HT1080 (cell line): ENCODE measurements at places on chromosomes 2 and 18. TPM values are rescaled to one million over a fixed set of nuclear protein-coding genes. Genes with fewer than 3 reads are reported as not detected.

Gene ASTL
- not detected in 2 replicates for total RNA-seq

DNA sequence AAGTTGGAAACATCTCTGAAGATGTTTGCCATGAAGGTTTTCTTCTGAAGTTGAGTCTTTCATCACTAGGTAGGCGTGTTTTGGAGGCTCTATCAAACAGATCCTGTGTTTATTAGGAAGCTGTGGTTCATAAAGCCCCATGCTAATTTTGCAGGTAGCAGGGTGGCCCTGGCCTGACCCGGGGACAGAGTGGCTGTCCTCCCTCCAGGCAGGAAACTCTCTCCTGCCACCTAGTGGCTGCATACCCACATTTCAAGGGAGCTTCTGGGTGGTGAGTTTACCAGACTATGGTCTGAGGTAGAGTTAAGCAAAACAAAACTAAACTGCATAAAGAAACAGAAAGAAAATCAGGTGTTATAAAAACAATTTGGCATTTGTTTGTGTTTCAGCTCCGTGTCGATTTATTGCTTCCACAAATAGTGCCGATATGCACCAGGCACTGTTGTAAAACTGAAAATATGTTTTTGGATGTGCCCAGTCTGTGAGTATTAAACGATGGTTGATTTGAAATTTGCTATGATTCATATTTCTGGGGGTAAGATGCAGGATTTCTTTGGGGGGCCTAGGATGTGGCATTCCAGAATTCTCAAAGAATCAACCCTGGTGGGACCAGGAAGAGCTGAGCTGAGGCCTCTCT is 26.0 kb upstream of the IL37 start:
- DNase-seq = no peak

- DNase-seq = peak; percentile 91
These were observed at the start of the genes MCEE and MPHOSPH10 for GRCh38 chr2:71130152-71130904. MCEE (minus strand) TSS chr2:71130229; CDS start chr2:71130219, 10 bp downstream. MPHOSPH10 (plus strand) TSS chr2:71130634; CDS start chr2:71130666, 32 bp downstream.

Gene TET3
- 3.1 and 4.4 TPM in 2 replicates for total RNA-seq

- no peak for DNase-seq
These were observed 278.3 kb upstream of the CYP26B1 start for GRCh38 chr2:72425996-72426395.

DNA sequence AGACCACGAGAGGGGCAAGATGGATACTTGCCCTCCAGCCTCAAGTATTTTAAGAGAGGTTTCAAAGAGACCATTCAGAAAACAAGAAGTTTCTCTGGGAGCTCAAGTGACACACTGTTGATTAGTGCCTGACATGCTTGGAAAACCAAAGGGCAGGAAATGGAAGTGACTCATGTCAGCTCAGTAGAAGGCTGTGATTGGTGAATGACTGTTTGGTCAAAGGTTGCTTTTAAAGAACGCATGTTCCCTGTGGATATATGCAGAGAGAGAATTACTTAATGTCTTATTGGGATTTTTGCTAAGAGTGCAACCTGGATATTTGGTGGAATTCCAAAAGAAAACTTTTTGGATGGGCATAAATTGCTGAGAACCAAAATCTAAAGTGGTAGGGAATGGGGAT is 549.9 kb downstream of the XIRP2 start:
- DNase-seq = peak; percentile 87

DNA sequence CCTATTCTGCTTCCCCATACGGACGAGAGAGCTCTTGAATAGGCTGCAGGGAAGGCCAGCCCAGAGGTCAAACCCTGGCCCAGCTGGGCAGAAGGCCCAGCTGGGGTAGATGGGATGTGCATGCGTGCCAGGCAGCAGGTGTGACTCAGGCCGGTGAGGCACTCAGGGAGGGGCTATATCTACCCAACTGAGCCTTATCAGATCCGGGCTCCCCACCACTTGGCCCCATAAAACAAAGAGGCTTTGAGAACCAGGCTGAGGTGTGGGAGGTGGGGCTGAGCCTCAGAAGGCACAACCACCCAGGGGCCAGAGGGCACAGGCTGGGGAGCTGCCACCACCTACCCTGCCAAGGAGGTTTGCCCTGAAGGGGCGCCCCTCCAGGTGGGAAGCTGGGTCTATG is 8.0 kb upstream of the CFAP65 start:
- DNase-seq = peak; percentile 45

DNA sequence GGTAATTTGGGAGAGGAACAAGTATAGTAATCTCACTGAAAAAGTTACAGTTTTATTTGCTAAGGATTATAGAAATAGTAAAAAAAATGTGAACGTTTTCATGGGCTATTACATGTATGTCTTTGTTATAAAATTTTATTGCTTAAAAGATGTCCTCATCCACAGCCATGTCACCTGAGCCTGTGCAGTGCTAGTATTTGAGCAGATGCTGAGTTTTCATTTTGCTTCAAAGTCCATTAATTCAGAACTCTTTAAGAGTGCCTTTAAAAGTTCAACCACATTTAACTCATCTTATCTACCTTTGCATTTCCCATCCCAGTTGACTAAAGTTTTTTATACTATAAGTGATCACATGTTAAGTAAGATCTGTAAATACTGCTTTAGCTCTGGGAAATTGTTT is 52.6 kb downstream of the DPP10 start:
- no peak for DNase-seq

GRCh38 chr2:11121823-11122155 is 33.5 kb upstream of the SLC66A3 start:
- DNase-seq = no peak

Gene FIGN
- total RNA-seq = 0.43 and 1.7 TPM in 2 replicates

GRCh38 chr2:239259603-239260298 is 141.1 kb downstream of the HDAC4 start:
- DNase-seq = no peak

GRCh38 chr2:3503046-3503445 is 16.3 kb downstream of the ADI1 start:
- no peak for DNase-seq

Gene GRB14
- 3.8 and 4.6 TPM in 2 replicates for total RNA-seq

Gene ZNF396
- not detected in 2 replicates for total RNA-seq

Gene GAL3ST2
- not detected in 2 replicates for total RNA-seq

DNA sequence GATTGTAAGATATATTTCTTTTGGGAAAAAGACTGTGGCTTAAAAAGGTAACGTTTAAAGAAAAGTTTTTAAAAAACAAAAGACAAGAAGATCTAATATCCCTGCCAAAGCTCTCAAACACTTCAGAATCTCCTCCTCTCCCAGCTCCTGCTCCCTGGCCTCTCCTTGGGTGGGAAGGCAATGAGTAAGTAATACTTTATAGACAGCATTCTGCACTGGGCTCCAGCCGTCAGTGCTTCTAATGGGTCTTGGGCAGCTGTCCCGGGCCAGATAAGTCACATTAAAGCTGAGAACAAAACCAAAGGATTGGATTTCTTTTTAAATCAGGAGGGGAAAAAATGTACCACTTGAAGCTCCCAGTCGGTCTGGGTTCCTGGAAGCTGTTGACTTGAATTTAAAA is 133.7 kb downstream of the ALPK2 start:
- DNase-seq = no peak

DNA sequence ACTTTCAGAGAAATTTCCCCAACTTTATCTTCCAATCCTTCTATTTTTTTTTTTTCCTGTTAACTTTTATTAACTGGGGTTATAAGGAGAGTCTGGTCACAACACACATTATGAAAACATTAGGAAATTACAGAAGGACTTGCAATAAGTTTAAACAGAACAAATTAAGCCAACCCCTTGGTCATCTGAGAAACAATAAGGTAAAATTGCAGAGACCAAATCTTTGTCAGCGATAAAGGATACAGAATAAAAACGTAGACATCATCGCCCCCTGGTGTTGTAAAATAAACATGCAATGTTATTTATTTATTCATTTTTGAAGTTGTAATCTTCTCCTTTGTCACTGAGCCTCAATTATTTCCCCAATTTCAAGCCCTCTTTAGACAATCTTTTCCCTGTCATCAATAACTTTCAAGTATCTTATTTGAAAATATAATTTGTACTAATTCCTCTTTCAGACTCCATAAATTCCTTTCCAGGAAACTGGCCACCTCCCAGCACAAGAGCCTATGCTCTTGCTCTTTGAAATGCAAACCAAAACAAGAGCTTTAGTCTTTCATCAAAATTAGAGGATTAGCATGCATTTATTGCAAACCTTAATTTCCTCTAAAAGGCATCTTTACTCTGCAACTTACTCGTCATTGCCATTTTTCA is 19.5 kb downstream of the G6PC2 start:
- peak; percentile 38 for DNase-seq

Gene GALNT3
- total RNA-seq = 0.50 TPM in 1 of 2 replicates, not detected in the other

- peak; percentile 100 for DNase-seq
These were observed 72.4 kb upstream of the YWHAQ start for GRCh38 chr2:9703085-9703678.

GRCh38 chr2:173231042-173231441 is 123.6 kb upstream of the CDCA7 start:
- DNase-seq = no peak

Gene ADNP2
- 23.0 and 23.7 TPM in 2 replicates for total RNA-seq

- no peak for DNase-seq
These were observed 23.5 kb downstream of the COMMD1 start for GRCh38 chr2:61928826-61929461.

- no peak for DNase-seq
These were observed 304.9 kb downstream of the STK39 start for GRCh38 chr2:167942366-167943081.

DNA sequence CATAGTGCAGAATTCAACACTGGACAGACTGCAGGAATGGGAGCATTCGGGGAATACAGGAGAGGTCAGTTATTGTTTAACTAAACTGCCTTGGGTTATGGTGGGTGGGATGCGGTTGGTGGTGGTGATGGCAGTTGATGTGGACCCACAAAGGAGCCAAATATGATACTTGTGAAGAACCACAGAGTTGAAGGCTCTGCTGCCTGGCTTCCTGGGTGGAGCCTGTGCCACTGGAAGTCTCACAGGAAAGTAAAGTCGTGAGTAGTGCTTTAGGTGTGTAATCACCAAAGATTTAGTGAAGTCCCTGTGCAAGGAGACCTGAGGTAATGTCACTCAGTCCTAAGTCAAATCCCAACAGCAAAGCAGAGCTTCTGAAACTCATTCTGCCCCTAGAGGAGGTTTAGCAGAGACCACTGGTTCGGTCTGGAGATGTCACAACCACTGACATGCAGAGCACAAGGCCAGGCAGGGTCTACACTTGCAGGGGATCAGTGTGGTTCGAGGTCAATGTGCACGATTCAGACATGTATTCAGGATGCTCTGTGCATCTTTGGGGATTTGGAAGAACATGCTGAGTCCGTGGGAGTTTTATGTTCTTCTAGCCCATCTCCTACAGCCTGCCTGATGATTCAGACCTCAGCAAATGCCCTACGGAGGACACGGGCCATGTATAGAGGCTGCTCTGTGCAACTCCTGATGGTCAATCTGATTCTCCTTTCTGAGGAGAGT is 1150.9 kb downstream of the RPIA start:
- DNase-seq = no peak

GRCh38 chr2:240338274-240338673 is 97.2 kb upstream of the GPC1 start:
- DNase-seq = no peak

DNA sequence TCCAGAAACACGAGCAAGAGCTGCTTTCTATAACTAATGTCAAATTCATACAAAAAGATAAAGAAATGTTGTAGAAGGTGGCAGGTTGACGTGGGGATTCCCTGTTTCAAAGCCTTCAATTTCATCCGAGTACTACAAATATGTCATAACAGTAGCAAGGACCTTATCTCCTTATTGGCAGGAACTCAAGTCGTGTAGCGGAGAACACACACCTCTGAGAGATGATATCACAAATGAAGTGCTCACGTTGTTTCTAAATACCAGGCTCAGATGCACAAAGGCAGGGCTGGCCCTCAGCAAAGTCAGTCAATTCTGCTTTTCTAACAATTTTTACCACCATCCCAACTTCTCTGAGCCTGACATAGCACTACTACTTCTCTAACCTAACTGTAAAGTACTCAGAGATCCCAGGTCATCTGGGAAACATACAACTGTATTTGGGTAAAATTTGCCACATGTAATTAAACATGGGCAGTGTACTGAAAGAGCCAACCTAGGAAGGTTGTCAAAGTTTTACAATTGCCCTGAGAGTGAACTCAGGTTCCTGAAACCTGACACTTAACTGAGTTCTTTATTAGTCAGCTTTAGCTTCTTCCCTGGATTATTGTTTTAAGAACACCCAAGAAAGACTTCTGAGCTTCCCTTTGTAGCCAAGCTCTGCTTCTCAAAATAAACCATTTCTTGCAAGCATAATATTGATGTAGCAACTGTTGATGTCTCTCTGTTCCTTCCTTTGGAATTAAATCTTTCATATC is 813.7 kb upstream of the ACVR2A start:
- DNase-seq = peak; percentile 72

GRCh38 chr2:188965563-188965962 is 8.6 kb upstream of the COL3A1 start:
- DNase-seq = no peak

Gene KATNAL2
- total RNA-seq = not detected in 2 replicates

DNA sequence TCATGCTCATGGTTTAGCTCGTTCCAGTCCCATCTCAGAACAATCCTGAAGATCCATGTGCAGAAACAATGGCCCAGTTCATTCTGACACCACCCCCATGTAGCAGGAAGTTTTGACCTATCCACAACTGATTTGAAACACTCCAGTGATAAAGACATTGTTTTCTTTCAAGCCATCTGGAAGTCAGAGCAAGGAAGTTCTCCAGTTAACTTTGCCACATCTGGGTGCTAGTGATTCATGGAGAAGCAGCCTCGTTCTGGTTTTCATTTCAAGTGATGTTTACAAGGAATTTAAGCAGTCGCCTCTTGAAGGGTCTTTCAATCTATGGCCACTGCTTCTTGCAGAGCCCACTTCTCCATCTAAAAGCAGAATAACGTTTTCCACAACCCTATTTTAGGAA is 36.6 kb upstream of the TWIST2 start:
- DNase-seq = no peak

- no peak for DNase-seq
These were observed 83.3 kb downstream of the RND3 start for GRCh38 chr2:150404147-150404546.

Gene GLI2
- 4.1 and 7.9 TPM in 2 replicates for total RNA-seq

DNA sequence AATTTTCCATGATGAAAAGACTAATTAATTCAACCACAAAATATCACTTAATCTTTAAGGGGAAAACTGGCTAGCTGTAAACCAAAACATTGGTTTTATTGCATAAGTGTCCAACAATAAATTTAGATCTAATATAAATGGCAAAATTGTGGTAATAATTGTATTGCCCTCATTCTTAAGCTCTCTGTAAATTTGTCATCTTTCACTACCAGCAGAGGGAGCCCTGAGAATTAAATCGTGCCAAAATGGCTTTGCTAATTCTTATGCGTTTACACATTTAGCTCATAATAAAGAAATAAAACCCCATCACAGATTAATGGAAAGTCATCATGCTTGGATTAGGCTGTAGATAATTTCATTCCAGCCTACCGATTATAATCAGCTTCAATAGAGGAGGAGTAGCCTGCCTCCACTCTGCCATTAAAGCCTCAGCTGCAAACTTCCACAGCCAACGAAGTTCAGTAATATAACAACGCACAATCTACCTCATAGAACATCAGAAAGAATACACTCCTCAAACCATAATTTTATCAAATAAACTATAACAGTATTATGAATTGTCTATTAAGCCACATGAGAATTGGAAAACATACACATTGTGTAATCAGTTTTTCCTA is 70.0 kb upstream of the ATP5MC3 start:
- DNase-seq = no peak

Gene USP37
- total RNA-seq = 7.7 and 8.7 TPM in 2 replicates

- no peak for DNase-seq
These were observed 130.7 kb downstream of the TMEM247 start for GRCh38 chr2:46610021-46610420.
